ENCODE measurements at places on chromosomes 2 and 18.

DNA sequence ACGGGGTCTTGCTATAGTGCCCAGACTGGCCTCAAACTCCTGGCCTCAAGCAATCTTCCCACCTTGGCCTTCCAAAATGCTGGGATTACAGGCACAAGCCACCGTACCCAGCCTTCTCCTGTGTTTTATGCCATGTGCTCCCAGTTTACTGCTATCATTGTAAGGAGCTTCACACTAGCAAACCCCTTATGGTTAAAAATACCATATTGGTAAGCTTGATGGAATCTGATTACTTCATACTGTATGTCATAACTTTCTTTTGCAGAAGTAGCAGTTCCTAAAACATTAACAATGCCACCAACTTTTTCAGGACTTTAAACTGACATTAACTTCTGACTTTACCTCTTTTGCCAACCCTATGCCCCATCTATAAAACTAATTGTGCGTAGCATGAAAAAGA lies 36.2 kb downstream of the HAT1 start:
- no peak for DNase-seq

DNA sequence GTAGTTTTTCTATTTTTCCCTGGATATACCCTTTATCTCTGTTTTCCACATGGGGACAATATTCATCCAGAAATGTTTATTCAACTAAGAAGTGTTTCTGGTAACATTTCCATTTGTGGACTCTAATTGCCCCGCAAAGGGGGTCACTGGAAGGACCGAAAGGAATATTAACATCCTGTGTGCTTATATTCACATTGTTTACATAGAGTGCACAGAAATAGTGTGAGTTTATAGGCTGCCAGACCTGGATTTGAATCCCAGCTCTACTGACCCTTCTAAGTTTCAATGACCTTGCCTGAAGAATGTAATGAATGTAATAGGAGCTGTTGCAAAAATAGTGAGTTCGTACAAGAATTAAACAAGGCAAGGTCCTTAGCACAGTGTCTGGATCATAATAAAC lies 152.9 kb upstream of the NCKAP5 start:
- no peak for DNase-seq

DNA sequence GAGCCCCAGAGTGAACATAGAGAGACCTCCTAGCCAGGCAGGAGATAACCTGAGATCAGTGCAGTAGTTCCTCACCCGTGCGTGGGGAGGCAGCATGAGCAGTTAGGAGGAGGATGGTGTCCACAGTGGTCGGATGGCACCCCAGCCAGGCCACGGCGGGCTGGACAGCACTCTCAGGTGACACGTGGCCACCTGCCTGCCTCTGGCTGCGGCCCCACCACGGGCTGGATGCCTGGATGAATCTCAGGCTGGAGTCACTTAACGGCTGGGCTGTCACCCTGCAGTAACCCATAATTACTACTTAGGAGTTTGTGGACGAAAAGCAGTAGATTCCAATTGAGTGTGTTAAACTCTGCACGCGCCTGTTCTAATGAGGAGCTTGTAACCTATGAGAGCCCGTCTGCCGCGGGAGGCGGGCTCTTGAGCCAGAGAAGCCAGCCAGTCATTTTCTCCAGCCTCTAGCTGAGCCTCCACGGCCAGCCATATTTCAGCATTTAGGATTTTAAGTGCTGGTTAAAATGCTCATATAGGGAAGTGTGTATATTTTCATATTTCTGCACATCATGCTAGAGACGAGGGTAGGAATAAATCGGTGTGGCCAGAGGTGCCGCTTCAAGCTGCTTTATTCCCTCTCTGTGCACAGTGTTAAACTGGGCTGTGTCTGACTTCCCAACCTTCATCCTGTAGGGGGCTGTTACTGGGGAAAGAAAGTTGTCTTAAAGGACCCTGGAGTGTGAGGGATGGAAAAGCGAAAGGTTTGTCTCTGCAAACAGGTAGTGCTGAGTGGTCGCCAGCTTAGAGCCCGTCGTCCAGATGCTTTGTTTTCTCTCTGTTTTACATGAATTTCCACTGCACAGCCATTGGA lies 144.0 kb downstream of the GLI2 start:
- no peak for DNase-seq

- DNase-seq: no peak
Observed at GRCh38 chr18:75378376-75379315, 48.9 kb downstream of the SMIM21 start.

- DNase-seq: no peak
Observed at GRCh38 chr2:56198936-56199335, 15.1 kb downstream of the CCDC85A start.

DNA sequence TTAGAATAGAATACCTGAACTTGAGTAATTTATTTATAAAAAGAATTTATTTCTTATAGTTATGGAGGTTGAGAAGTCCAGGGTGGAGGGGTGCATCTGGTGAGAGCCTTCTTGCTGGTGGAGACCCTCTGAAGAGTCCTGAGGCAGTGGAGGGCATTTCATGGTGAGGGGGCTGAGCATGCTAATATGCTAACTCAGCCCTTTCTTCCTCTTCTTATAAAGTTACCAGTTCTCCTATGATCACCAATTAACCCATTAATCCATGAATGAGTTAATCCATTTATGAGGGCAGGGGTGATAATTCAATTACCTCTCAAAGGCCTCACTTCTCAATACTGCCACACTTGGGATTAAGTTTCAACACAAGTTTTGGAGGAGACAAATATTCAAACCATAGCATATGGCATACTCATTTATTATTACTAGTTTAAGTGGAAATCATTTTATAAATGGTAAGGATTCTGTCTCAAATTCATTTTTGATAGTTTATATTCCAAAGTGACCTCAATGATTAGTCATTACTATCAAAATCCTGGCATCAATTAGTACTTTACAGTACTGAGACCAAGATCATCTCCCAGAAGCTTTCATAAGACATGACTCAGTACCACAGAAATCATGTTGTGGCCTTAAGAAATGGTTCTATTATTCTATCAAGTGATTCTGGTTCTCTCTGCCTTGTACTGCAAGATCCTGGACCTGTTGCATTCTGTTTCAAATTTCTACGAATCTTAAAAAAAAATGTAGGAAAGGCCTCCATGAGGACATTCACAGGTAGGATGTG lies 5.5 kb downstream of the ZNF396 start:
- DNase-seq: no peak

DNA sequence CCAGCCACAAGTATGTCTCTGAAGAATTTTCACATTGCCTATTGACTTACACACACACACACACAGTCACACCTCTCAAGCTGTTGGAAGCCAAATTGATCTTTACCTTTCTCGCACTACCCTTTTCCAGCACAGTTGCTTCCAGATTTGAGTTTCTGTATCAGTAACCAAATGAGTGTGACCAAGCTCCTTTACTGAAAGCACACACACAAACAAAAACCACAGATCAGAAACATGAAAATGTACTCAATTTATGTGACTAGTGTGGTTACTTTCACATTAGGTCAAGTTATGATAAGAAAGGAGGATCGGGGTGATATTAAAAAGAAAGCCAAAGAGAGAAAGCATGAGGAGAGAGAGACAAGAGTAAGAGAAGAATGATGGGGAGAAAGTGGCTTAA lies 993.9 kb upstream of the POU3F3 start:
- no peak for DNase-seq

DNA sequence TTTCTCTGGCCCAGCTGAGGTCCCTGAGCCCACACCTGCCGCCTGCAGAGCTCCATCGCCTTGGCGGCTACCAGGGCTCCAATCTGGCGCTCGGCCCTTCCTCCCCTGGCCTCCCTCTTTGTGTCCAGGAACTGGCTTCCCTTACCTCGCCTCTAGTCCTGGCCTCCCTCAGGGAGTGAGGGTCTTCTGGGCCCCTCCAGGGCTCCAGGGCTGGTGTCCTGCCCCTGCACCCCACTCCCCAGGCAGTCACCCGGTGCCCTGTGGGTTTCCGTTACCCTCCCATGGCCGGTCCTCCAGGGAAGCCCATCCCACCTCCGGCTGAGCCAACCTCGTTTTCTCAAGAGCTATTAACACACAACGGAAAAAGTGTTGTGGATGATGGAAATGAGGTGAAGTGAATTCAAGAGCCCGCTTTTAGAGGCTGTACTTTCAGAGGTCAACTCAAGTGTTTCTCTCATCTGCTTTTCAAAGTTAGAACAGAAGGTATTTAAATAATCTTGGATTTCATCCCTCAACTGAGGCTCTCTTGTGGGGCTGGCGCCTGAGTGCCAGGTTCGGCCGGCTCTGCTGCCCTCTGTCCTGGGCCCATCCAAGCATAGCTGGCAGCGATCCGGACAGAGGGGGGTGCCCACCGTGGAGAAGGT lies 131.9 kb downstream of the ASB1 start:
- no peak for DNase-seq

- no peak for DNase-seq
Observed at GRCh38 chr2:213259266-213259665, 25.0 kb upstream of the SPAG16 start.

DNA sequence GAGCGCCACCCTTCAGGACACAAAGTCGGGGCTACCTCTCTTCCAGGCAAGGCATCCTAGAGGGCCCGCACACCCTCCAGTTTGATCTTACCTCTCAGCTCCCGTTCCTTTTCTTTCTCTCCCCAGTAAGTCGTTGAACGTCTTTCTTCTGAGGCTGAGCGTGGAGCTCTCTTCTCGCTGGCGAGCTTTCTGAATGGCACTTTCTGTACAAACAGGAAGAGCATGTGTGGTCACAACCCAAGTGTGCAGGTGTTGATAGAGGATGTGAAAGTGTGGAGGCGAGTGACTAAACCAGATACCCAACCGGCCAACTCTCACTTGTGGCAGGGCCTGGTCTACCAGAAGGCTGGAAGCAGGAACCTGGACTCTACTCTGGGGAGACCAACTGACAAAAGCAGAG lies at the start of gene AFF3:
Gene AFF3, minus strand, starts transcription at position 198 of the 400 bp plus-strand sequence. CDS start 38,136 bp downstream, outside the sequence.
- no peak for DNase-seq

GRCh38 chr2:160719116-160719515 lies 225.5 kb upstream of the RBMS1 start:
- no peak for DNase-seq

DNA sequence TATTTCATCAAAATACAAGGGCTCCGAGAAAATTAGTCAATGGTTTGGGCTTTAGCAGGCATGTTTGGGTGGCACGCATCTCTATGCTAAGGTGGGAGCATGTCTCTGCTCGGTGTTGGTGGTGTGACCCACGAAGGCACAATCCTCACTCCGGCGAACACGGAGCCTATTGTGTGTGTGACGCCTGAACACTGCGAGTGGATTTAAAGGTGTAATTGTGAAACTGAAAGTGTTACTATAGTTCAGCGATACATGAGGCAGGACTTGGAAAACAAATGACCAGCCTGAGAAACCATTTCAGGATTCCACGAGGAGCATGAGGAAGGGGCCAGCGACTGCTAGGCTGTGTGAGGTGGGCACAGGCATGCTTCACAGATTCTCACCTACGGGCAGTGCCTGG lies 41.7 kb upstream of the LDLRAD4 start:
- no peak for DNase-seq

GRCh38 chr2:95728878-95729596 lies 137.2 kb downstream of the TRIM43 start:
- no peak for DNase-seq

- no peak for DNase-seq
Observed at GRCh38 chr2:173962583-173963110, 2.5 kb downstream of the SP3 start.

- DNase-seq: no peak
Observed at GRCh38 chr2:3585261-3586109, 9.4 kb upstream of the COLEC11 start.

DNA sequence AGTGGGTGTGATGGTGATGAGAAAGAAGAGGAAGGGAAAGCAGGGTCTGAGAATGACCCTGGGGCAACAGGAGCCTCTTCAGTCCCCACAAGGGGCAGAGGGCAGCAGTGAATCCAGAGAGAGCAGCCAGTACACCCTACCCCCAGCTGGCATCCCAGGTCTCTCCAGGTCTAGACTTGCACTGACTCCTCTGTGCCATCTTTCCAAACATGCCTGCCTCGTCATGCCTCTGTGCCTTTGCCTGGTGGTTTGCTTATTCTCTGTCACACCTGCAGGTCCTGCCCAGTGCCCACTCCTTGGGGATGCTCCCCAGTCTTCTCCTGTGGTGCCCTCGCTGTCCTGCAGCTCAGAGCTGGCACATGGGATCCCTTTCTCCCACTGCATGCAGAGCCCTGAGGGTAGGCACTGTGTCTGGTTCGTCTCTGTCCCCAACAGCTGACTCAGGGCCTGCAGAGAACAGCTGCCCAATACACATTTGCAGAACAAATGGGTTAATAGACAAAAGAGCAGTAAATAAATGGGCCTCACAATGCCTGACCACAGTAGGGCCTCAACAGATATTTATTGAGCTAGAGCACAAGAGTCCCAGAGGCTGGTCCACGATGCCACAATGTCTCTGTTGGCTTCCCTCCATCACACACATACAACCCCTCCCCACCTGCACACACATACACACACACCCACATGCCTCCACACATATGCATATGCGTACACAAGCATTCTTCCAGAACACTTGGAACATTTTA lies 89.8 kb downstream of the HS1BP3 start:
- DNase-seq: no peak

GRCh38 chr2:7405861-7406715 lies 488.9 kb downstream of the RNF144A start:
- no peak for DNase-seq

DNA sequence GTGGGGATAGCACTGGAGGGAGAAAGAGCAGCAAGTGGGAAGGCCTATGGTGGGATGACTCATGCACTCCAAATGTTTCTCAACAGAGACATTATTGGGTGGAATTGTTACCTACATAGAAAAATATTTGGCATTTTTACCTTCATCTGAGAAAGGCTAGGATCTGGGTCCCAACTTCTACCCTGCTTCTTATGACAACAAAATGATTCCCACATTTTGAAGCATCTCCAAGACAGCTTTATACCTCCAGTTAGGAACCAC lies 908.9 kb upstream of the GYPC start:
- no peak for DNase-seq

DNA sequence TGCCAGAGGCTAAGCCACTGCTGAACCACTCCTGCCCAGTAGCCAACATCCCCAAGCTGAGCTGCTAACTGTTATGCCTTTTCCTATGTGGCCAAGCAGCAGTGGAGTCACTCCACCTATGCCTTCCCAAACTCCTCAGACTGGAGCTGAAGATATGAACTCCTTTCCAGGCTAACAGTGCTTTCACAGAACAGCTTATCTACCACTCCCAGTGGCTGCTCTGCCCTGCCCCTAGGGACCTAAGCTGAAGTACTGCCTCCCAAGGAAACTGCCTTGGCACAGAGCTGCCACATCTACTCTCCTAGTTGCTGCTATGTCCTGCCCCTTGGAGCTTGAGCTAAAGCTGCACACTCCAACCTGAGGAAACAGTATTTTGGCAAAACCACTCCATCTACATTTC lies 275.9 kb downstream of the RBM43 start:
- DNase-seq: no peak

- no peak for DNase-seq
Observed at GRCh38 chr2:173118395-173118794, 42.7 kb downstream of the MAP3K20 start.

DNA sequence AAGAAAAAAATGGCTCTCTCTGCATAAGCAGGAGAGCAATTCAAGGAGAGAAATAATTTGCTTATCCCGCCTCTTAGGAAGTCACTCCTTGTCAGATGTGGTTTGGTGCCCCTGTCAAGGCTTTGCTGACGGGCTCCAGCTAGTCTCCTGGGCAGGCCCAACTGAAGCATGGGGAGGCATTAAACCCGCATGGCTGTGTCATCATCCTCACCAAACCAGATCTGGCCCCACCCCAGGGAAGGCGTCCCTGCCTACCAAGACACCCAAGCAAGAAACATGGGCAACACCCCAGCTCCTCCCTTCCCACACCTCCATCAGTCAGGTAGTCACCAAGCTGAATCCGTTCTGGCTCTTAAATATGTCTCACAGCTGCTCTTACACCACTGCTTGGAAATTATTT lies 108.0 kb downstream of the SGPP2 start:
- no peak for DNase-seq

- no peak for DNase-seq
Observed at GRCh38 chr2:218273908-218274249, 3.6 kb downstream of the PNKD start.
